ENCODE measurements at places on chromosomes 5 and 9. TPM values are rescaled to one million over a fixed set of nuclear protein-coding genes. Genes with fewer than 3 reads are reported as not detected.
A peak's percentile ranks its signal among the peaks of the same experiment; 100 is the strongest.

The TLX3 gene
- total RNA-seq, result not detected

The TERT gene
- not detected for total RNA-seq

The TAF11L7 gene
- not detected for total RNA-seq

The NPDC1 gene
- total RNA-seq, result 96.4 TPM

The DMRTA1 gene
- 0.38 TPM for total RNA-seq

DNA sequence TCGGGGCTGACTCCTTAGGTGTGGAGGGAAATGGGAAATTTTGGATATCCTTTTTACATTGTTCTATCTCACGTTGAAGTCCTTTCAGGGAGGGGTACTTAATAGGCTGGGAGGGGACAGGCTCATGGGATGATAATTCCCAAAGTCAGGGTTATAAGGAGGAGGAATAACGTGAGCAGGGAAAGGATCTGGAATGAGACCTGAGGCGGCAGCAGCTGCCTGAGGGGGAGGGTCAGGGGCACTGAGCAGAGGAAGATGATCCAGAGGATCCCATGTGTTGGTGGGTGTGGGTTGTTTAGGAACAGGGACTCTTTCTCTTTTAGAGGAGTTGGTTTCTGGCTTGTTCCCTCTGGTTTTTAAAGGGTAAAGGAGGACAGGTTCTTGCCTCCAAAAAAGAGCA is 18.7 kb downstream of the IFT74 start:
- DNase-seq, result no peak

- DNase-seq, result no peak
These were observed 32.2 kb downstream of the APTX start for GRCh38 chr9:32969270-32969669.

GRCh38 chr5:60526336-60526875 is 173.6 kb downstream of the DEPDC1B start:
- no peak for DNase-seq

- no peak for DNase-seq
These were observed 53.8 kb downstream of the CAST start for GRCh38 chr5:96716007-96716406.

- DNase-seq, result peak; percentile 78
These were observed 1.3 kb downstream of the FBXL7 start for GRCh38 chr5:15501091-15501791.

DNA sequence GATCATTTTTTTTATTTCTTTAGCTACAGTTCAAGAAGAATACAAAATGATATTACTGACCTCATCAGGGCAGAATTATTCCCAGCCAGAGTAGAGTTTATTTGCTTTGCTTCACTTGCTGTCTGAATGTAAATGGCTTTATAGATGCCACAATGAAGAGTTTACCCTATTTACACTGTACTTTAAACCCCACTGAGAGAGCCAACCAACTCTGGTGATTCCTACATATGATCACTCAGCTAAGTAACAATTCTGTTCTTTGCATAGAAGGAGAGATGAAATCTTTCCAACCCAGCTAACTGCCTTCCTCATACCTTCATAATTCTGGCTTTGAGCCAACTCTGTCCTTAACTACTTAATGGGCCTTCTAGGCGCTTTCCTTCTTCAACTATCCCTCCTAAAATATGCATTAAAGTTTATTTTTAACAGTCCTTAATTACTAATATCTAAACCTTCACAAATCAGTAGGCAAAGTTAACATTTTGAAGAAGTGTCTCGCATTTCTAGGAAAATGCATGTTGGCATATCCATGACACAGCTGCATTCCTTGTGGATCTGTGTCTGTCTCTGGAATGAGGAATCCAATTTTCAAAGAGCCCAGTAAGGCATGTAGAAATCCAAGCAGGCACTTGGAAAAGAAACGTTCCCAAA is 284.8 kb upstream of the GRAMD2B start:
- DNase-seq, result no peak

GRCh38 chr5:91182763-91183162 is 200.4 kb downstream of the ARRDC3 start:
- DNase-seq, result no peak

DNA sequence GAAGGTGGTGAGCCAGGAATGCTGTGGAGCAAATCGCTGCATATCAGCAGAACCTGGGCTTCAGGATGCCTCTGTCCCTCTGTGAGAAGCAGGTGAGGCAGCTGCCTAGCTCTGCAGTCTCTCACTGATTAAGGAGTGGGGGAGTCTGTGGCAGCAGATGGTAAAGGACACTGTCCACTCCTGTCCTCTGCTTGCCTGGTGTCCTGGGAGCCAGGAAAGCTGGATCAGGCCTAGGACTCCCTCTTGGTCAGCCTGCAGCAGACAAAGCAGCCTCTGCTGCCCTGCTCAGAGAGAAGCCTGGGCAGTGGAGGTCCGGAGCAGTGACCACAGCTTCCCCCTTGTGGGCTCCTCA is 214.7 kb downstream of the HSPA4 start:
- DNase-seq, result no peak

DNA sequence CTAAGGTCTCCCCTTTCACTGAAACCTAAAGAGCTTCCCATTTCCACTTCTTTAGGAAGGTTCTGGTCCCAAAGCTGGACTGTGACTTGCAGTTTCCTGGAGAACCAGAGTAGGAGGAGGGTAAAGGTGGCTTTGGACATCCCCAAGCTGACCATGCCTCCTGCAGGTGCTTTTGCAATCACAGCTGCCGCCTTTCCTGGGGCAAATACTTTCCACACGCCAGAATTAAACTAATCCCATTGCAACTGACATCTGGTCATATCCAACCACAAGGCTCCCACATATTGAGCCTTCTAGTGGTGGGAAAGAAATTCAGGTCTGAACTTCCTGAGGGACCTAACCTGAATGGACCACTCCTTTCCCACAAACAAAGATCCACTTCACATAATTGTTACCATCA is 92.7 kb downstream of the NRG2 start:
- DNase-seq, result peak; percentile 33

- no peak for DNase-seq
These were observed 239.3 kb downstream of the GAS1 start for GRCh38 chr9:86707932-86708510.

- DNase-seq, result no peak
These were observed 19.7 kb upstream of the SLC25A48 start for GRCh38 chr5:135814812-135815211.

- DNase-seq, result no peak
These were observed 88.4 kb upstream of the FST start for GRCh38 chr5:53392073-53392472.

Data from cardiac septum (tissue), 1 donor.